NCI-H1092 treated with DMSO at 0.1 percent for 48 hours (cell line): ENCODE measurements at places on chromosomes 5 and 9.

DNA sequence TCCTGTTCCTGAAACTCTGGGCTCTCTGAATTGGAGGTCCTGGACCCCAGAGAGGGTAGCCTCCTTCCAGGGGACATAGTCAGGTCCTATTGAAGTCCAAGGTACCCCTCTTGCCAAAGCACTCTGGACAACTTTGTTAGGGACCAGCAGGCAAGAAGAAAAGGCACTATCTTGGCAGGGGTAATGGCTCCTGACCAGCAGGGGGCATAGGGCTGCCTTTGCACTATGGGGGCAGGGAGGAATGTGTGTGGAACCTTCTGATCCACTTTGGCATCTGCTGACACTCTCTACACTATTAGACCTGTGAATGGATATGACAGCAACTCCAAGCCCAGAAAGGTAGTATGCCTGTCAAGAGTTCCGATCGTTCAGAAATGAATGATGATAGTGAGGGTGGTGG lies 179.0 kb upstream of the CD180 start:
- no peak for DNase-seq

DNA sequence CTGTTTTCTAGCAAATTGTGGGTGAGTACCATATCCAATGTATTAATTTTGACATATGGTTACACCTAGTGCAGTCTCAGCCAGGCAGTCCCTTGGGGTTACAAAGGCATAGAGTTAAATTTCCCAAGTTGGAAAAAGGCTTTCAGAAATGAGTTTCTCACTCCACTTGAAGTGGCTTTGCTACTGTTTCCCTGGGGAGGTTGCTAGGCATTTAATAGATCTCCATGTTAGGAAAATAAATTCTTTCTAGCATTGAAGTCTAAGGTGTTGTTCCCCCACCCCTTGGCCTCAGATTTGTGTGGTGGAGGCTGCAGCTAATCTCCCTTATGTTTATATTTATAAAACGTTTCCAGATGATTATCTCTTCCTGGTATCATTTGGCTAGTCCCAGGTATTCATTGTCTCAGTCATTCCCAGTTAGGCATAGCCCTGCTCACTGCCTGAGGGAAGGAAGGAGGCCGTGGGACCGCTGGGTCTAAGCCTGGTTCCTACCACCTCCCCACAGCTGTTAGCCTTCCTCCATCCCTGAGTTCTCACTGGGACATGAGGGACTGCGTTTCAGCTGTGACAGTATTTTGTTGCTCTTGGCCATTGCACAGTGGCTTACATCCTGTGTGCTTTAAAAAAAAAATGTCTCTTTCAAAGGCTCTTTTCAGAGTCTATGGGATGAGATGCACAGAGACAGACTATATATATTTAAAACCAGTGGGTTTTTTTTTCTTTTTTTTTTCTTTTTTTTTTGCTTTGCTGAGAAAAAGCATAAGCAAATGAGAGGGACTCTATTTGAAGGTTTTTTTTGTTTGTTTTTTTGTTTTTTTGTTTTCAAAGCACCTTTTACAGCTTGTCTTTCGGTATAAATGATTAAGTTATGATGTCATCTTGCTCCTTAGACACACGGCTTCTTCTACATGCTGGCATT lies 121.5 kb downstream of the MAST4 start:
- DNase-seq: no peak

DNA sequence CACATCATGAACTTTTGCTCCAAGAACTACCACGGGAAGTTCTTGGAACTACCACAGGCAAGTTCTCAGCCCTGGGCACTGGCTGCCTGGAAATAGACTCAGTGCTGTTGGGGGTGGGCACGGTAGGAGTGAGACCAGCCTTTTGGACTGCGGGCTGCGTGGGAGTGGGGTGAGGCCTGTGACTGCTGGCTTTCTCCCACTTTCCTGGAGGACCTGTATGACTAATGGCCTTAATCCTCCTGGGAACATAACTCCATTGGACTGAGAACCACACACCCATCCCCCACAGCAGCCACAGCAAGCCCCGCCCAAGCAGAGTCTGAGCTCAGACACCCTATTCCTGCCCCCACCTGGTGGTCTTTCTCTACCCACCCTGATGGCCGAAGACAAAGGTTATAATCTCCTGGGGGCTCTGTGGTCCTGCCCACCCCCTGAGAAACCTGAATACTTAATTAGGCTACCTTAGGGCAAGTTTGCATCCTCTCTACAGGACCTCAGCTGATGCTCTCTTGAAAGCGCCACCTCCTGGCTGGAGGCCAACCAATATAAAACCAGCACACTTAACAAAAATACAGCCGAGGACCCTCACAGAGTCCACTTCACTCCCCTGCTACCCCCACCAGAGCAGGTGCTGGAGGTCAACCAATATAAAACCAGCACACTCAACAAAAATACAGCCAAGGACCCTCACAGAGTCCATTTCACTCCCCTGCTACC lies 112.6 kb downstream of the CACNA1B start:
- DNase-seq: no peak

DNA sequence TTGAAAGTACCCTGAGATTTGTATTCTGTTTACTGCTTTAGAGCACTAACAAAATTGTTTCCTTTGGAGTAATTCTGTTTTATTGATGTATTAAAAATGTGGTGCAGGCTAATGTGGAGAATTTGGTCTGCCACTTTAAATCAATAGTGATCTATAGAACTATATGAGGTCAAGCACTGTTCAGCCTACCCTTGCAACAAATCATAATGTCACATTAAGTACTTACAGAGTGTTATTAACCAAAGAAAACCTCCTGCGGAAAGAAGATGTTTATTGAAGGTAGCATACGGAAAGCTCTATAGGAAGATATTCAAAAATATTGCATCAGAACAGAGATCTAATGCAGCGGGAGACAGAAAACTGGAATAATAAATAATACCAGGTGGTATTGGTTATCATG lies 865.0 kb upstream of the TYRP1 start:
- DNase-seq: no peak

DNA sequence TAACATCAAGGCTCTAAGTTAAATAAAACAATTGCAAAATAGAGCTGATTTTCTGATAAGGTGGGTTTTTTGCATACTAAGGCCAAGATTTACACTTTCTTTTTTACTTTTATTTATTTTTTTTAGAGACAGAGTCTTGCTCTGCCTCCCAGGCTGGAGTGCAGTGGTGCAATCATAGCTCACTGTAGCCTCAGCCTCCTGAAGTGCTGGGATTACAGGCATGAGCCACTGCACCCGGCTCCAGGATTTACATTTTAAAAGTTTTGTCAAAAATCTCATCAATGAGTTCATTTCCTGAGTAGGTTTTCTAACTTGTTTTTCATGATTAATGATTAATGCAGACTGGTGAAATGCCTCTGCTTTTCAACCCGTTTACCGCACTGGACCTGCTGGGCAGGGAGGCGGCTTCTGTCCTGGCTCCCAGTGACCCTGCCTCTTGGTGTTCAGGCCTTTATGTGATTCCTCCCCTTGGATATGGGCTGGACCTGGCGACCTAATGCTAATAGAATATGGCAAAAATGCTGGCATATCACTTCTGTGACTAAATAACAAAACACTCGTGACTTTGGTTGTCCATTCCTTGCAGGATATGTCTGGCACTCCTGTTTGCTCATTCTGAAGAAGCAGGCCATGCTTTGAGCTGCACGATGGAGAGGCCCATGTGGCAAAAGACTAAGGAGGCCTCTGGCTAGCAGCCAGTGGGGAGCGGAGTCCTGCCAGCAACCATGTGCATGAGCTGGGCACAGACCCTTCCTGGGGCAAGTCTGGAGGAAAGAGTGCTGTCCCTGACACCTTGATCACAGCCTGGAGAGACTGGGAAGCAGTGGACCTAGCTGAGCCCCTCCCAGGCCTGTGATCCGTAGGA lies 72.2 kb upstream of the PTCH1 start:
- no peak for DNase-seq

- no peak for DNase-seq
Measured at GRCh38 chr9:135724186-135724787, 22.3 kb downstream of the KCNT1 start.
